ENCODE measurements at places on chromosomes 11 and 22.

DNA sequence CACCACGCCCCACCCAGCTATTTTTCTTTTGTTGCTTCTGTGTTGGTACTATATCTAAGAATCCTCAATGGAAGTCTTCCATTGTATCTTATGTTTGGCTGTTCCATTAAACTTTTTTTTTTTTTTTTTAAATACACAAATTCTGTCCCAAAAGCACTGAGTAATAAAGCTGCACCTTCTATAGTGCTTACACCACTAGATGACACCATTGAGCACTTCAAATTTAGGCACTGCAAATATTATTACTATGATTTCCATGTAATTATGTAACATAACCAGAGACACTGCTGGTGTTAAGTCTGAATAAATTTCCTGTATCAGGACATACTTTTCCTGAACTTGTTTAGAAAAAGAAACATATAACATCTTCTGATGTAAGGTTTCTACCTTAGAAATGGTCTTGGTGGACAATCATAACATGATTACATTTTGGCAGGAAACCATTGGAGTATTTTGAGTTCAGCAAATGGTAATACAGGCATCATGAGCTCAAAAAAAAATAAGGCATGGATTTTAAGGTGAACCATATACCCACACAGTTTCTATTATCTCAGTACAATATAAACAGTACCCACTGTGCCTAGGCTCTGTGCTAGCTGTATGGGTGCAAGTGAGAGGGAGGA is 110.5 kb downstream of the ATG16L2 start:
- H3K27me3 ChIP-seq, result no peaks in the 10 kb centered on the region
- no peaks in the 10 kb centered on the region for H3K36me3 ChIP-seq
- no peak overlapping the region for H3K27ac ChIP-seq

GRCh38 chr11:20161923-20162744 is 1.9 kb upstream of the DBX1 start:
- peaks cover 2% of the 10 kb centered on the region for H3K4me1 ChIP-seq
- DNase-seq, result no peak
- peaks cover 100% of the 10 kb centered on the region for H3K27me3 ChIP-seq
- H3K27ac ChIP-seq, result no peak overlapping the region

DNA sequence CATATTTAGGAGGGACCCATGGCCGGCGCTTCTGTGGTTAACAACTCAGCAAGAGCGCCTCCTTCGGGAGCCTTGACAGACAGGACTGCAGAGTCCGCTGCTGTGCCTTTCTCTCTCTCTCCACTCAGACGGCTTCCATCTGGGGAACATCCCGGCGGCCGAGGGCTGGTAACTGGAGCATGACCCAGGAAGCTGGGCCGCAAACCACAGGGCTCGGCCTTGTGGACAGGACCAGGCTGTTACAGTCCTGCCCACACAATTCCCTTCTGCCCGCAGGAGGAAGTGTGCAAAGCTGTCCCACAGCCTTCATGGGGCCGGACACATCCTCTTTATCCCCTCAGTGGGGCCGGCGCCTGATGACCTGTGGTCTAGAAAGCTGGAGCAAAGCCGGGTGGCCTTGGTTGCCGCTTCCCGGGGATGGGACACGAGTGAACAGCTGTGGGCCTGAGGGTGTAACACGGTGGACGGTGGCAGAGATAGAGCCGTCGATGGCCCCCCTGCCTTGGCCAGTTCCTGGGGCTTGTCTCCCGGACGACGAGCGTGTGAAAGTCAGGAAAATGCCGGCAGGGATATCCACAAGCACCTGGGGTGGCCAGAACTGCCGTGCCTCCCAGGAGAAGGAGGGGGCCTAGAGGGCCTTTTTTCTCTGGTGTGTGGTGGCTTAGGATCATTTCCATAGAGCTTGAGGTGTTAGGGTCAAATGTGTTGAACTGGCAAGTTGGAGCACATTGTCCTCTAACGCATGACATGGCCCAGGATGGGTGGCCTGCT is 50.1 kb downstream of the FBLN1 start:
- no peak overlapping the region for H3K4me3 ChIP-seq
- H3K4me1 ChIP-seq, result no peaks in the 10 kb centered on the region
- no peaks in the 10 kb centered on the region for H3K36me3 ChIP-seq
- H3K27ac ChIP-seq, result peak overlapping the region; percentile 22
- no peaks in the 10 kb centered on the region for H3K27me3 ChIP-seq

GRCh38 chr11:117099696-117100095 is 1.5 kb upstream of the SIK3 start:
- H3K36me3 ChIP-seq, result no peaks in the 10 kb centered on the region
- H3K27me3 ChIP-seq, result no peaks in the 10 kb centered on the region
- H3K27ac ChIP-seq, result no peak overlapping the region
- peaks cover 28% of the 10 kb centered on the region for H3K4me1 ChIP-seq
- no peak for DNase-seq
- H3K4me3 ChIP-seq, result no peak overlapping the region

DNA sequence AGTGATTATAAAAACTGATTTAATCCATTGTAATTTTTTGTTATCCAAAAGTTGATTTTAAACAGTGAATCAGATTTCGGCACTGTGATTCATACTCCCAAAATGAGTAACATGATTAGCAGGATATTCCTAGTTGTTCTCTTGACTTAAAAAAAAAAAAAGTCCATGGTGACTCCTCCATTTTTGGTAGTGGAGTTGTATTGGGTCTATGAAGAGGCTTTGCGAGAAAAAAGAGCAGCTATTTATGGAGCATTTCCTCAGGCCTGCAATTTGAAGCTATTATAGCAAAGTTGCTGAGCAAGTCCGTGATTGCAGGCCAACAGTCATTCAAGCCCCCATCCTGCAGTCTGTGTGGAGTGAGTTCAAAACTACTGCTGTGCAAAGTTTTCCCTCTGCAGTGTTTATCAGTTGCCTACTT is 28.8 kb downstream of the YAP1 start:
- DNase-seq, result no peak
- H3K36me3 ChIP-seq, result no peaks in the 10 kb centered on the region
- H3K4me3 ChIP-seq, result no peak overlapping the region
